ENCODE measurements at places on chromosomes 5 and 9. TPM values are rescaled to one million over a fixed set of nuclear protein-coding genes. Genes with fewer than 3 reads are reported as not detected.

DNA sequence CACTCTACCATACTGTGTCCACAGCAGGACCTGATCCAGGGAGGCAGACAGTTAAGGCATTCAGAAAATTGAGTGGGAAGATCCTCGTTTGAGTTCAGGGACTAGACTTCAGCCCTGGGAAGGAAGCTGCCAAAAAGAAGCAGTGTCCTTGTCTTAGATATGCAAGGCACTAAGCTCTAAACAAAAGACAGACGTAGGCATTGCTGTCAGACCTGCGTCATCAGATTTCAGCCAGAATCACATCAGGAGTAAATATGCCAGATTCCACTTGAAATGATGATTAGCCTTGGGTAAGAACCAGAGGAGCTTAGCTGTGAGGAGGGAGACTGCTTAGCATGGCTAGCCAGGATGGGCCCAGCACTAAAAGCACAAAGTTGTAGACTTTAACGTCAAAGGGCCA, 56.7 kb downstream of the MAMDC2 start:
- no peak for DNase-seq
- H3K4me1 ChIP-seq = no peaks in the 10 kb centered on the region
- H3K27me3 ChIP-seq = no peaks in the 10 kb centered on the region
- no peaks in the 10 kb centered on the region for H3K36me3 ChIP-seq
- H3K27ac ChIP-seq = no peak overlapping the region

- H3K27ac ChIP-seq = peak within 1 kb of the TSS; percentile 74
- H3K36me3 ChIP-seq = no peaks in the 10 kb centered on the region
- peak within 1 kb of the TSS; percentile 92 for H3K4me3 ChIP-seq
- H3K27me3 ChIP-seq = no peaks in the 10 kb centered on the region
- DNase-seq = peak; percentile 92
Observed at GRCh38 chr5:102296178-102296817, at the start of gene SLCO4C1. TSS of gene SLCO4C1 (minus strand) at chr5:102296284. CDS start at chr5:102296262, 22 bp downstream.

- H3K4me1 ChIP-seq = no peaks in the 10 kb centered on the region
- H3K27ac ChIP-seq = no peak overlapping the region
- no peaks in the 10 kb centered on the region for H3K36me3 ChIP-seq
- no peak for DNase-seq
- H3K4me3 ChIP-seq = peak overlapping the region; percentile 64
- no peaks in the 10 kb centered on the region for H3K27me3 ChIP-seq
Observed at GRCh38 chr9:7799944-7800285, 337 bp upstream of the DMAC1 start.

GRCh38 chr5:168218746-168219145, 72.7 kb upstream of the WWC1 start:
- peaks cover 3% of the 10 kb centered on the region for H3K4me1 ChIP-seq
- DNase-seq = no peak
- H3K36me3 ChIP-seq = no peaks in the 10 kb centered on the region

DNA sequence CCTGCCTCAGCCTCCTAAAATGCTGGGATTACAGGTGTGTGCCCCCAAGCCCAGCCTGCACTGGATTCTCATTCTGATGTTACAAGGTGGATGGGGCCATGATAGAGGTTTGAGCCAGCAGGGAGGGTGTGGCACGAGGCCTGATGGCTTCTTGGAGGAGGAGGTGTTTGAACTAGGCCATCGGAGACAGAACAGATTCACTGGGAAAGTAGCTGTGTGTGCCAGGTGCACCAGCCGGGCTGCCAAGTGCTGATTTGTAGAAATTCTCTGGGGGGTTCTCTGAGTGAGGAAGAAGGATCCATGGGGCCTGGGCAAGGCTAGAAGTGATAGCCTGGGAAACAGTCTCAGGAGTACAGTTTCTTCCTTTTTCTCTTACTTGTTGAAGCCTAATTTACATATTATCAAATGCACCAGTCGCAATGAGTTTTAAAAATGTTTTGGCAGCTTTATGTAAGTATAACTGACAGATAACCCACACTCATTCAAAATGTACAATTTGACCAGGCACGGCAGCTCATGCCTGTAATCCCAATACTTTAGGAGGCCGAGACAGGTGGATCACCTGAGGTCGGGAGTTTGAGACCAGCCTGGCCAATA, 31.1 kb upstream of the STXBP1 start:
- H3K36me3 ChIP-seq = no peaks in the 10 kb centered on the region
- H3K27me3 ChIP-seq = no peaks in the 10 kb centered on the region
- no peaks in the 10 kb centered on the region for H3K4me1 ChIP-seq
- DNase-seq = no peak

ALDH1A1 gene
- 191 TPM for total RNA-seq

DMGDH gene
- 10.4 TPM for total RNA-seq

DNA sequence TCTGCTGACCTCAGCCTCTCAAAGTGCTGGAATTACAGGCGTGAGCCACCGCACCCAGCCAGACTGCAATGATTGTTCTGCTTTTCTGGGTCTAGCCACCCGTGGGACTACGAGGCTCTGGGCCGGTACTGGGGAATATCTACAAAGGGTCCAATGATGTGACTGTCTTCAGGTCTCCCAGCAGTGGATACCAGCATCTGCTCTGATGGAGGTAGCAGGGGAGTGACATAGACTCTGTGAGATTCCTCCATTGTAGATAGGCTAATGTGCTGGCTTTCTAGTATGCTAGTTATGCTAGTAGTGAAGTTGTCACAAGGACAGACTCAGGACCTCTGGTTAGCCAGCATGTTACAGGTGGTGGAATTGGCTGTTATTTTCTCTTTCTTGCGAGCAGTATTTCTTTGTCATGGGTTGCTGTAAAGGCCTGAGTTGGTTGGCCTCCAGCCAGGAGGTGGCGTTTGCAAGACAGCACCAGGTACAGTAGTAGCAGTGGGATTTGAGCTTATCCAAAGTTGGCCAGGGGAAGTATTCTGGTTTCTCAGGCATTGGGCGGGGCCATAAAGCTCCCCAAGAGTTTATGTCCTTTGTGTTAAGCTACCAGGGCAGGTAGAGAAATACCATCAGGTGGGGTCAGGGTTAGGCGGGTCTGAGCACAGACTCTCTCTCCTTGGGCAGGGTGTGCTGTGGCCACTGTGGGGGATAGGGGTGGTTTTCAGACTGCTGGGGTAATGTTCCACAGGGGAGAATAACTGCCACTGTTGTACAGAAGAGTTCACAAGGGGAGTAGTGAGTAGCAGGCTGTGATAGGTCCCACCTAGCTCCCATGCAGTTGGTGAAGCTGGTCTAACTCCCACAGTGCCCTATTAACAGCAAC, 105.2 kb downstream of the SGCD start:
- H3K27me3 ChIP-seq = no peaks in the 10 kb centered on the region
- H3K27ac ChIP-seq = no peak overlapping the region
- no peak overlapping the region for H3K4me3 ChIP-seq
- no peak for DNase-seq

FBP2 gene
- total RNA-seq = not detected

DNA sequence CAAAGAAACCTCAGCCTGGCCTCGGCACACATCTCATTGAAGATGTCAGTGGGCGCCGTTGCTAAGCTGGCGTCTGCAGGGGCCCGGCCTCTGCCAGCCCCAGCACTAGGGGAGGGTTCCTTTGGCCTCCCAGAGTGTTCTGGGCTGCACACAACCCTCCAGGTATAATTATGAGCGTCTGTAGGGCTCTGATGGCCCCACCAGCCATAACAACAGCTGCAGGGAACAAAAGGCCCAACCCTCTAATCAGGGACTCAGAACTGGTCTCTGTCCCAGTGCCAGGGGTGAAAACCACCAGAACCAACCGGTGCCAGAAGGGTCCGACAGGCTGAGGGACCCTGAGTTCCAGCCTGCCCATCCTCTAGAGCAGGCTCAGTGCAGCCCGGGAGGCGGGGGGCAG, 39.5 kb upstream of the SLC12A7 start:
- H3K27me3 ChIP-seq = peaks cover 3% of the 10 kb centered on the region
- H3K4me3 ChIP-seq = no peak overlapping the region
- H3K36me3 ChIP-seq = no peaks in the 10 kb centered on the region

GDA gene
- 31.4 TPM for total RNA-seq

PCDHB10 gene
- total RNA-seq = 2.3 TPM

PCDHGA4 gene
- 3.9 TPM for total RNA-seq

DNA sequence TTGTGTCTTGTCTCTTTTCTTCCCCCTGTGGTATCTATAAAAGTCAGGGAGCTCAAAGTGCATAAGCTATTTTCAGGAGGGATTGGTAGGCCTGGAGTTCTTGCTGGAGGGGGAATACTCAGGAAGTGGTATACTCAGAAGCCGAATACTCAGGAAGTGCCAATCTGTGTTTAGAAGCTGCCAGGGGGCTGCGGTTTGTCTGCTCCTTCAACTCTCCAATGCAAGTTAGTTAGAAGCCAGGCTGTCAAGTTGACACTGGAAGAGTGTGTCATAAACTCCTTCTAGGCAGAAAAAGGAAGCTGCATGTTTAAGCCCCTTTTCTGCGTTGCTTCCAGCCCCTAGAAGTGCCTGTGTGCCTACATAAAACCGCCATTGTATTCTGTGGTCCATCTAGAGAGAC, 366.5 kb downstream of the TAF11L14 start:
- no peaks in the 10 kb centered on the region for H3K27me3 ChIP-seq
- H3K36me3 ChIP-seq = no peaks in the 10 kb centered on the region
- DNase-seq = no peak
- H3K27ac ChIP-seq = no peak overlapping the region
- no peak overlapping the region for H3K4me3 ChIP-seq
- H3K4me1 ChIP-seq = no peaks in the 10 kb centered on the region

- H3K4me3 ChIP-seq = no peak overlapping the region
- no peaks in the 10 kb centered on the region for H3K36me3 ChIP-seq
- DNase-seq = no peak
- H3K27ac ChIP-seq = no peak overlapping the region
- H3K27me3 ChIP-seq = no peaks in the 10 kb centered on the region
Observed at GRCh38 chr9:120979797-120980196, 53.2 kb upstream of the TRAF1 start.

- no peaks in the 10 kb centered on the region for H3K4me1 ChIP-seq
- H3K4me3 ChIP-seq = no peak overlapping the region
- no peak for DNase-seq
- H3K27ac ChIP-seq = no peak overlapping the region
- no peaks in the 10 kb centered on the region for H3K36me3 ChIP-seq
Observed at GRCh38 chr9:106107716-106108115, 413.4 kb downstream of the TMEM38B start.
